RCC 7860 (cell line): ENCODE measurements at places on chromosomes 12 and 14.

DNA sequence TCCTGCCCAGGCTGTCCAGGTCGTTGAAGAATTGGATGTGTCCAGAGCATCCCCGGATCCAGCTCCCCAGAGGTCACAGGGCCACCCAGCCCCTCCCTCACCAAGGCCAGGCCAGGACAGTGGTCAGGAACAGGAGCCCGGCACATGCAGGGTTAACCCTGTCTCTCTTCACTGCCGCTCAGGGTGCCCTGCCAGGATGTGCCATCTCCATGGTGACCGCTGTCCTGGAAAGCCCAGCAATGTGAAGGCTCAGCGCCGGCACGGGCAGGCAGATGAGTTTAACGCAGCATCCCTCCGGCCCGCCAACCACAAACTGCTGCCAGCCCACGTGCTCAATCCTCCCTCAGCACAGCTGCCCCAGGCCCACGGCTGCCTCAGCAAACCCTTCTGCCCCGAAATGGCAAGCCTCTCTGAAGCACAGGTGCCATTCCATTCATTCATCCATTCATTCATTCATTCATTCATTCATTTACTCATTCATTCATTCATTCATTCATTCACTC lies 4.4 kb downstream of the TMEM179 start:
- peak; percentile 24 for DNase-seq

DNA sequence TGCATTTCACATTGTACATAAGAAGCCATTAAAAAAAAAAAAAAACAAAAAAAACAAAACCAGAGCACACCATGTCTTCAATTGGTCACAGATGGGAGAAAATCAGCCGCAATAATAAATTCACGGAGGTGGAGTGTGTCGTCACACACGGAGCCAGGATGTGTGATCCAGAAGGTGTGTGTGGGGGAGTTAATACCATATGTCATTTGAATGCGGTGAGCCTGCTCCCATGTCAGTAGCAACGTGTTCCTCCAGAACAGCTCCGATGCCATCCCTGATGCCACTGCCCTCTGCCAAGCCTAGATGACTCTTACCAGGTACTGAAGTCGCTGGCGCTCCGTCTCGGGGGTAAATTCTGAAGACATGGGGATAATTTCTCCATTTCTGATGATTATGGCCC lies 197.8 kb downstream of the PPM1H start:
- DNase-seq = no peak

GRCh38 chr12:30580344-30580743 lies 115.3 kb downstream of the IPO8 start:
- DNase-seq = no peak

- no peak for DNase-seq
Observed at GRCh38 chr12:125936502-125936901, 871.3 kb downstream of the AACS start.

GRCh38 chr12:6465467-6466183 lies 4.9 kb downstream of the VAMP1 start:
- peak; percentile 41 for DNase-seq

- DNase-seq = no peak
Observed at GRCh38 chr12:14696265-14696741, at the start of gene GUCY2C. TSS of gene GUCY2C (minus strand) at chr12:14696599. CDS start at chr12:14696448, 151 bp downstream.

GRCh38 chr12:115810122-115810901 lies 467.2 kb downstream of the MED13L start:
- no peak for DNase-seq

DNA sequence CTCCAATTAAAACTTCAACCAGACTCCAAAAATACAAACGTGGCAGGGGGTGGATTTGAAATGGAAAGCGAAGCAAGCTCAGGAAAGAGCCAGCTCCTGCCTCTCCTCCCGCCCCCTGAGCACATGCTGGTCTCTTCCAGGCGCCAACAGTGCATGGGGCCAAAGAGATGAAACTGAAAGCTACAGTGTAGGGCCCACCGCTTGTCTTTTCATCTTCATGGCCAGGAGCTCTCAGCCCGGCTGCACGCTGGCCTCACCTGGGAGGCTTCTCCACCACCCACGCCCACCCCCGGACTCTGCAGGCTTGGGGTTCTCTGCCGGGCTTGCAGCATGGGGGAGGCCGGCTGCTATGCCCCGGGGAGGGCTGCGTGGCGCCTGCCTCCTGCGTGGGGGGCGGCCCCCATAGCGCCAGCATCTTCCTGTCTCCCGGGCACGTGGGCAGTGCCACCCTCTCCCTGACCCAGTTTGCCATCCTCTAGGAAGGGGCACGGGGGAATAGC lies 2.0 kb downstream of the RIMBP2 start:
- DNase-seq = no peak

- no peak for DNase-seq
Observed at GRCh38 chr14:51507511-51507905, 144.2 kb upstream of the FRMD6 start.
